Fibroblast of upper back skin (primary cell): ENCODE measurements at places on chromosomes 11 and 22.
A peak's percentile ranks its signal among the peaks of the same experiment; 100 is the strongest.

DNA sequence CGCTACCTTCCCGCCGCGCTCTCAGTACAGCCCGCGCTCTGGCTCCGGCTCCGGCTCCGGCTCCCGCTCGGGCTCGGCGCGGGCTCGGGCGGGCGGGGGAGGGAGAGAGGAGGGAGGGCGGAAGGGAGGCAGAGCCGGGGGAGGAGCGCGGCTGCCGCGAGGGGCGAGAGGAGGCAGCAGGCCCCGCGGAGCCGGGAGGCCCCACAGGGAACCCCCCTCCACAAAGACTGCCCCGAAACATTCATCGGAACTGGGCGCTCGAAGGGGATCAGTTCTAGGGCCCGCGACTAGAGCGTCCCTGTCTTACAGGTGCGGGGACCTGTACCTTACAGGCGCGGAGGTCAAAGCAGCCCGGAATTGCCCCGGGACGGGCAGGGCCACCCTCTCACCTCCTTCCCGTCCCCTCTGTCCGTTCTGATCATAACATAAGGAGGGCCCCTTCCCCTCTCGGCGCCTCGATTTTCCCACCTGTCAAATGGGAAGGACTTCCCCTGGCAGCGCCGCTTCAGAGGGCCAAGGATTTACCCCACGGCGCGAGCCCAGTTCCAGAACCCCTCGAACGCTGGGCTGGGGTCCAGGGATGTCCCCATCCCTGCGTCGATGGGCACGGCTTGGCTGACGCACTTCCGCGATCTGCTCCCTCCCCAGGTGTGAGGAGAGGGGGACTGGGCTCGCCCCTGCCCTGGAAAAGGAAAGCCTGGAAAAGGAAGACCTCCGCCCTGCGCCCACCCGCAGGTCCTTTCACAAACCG is at the start of gene SHISA8:
Gene SHISA8, minus strand, starts transcription at position 40 of the 751 bp plus-strand sequence. CDS start 407 bp downstream, outside the sequence.
- DNase-seq, result peak; percentile 17

DNA sequence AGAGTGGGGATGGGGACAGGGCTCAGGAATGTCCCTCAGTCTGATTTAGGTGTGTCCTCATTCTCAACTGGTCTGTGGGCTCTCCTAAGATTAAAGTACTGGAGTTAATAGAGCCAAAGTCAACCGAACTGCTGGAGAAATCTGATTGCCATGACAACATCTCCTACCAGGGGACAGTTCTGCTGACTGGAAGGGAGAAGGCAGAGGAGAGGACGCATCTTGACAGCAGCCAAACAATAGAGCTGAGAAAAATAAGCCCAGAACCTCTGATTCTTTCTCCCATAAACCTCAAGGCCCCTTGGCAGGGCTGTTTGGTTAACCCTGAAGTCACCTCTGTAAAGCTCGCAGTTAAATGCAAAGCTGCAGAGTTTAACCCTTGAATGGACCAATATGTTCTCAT is 2.8 kb downstream of the KCTD14 start:
- no peak for DNase-seq

- DNase-seq, result no peak
These were observed 6.1 kb downstream of the ARVCF start for GRCh38 chr22:20010307-20011122.

- peak; percentile 64 for DNase-seq
These were observed 12.7 kb upstream of the TMEM218 start for GRCh38 chr11:125123947-125124617.

- DNase-seq, result no peak
These were observed 784.2 kb upstream of the CCDC179 start for GRCh38 chr11:23644443-23644842.

DNA sequence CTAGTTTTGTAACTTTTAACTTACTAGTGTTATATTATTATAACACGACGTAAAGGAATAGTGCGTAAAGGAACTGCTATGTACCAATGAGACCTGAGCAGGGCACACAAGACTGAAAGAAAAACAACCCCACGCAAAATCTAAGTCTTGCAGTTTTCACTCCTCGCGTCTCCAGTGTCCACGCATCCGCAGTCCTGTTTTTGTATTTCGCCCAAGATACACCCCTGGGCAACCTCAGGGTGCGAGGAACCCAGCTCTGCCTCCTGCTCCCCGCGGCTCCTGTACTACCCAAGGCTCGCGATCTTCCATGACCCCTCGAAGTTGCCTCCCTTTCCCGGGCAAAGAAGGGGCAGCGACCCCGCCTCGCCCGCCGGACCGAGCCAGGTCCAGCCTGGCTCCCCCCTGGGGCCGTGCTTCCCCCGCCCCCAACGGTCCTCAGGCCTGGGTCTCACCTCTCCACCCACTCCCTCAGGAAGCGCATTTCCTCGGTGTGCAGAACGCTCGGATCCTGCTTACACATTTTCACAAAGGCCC is 393 bp downstream of the ST13 start:
- no peak for DNase-seq
